NCI-H1930 (cell line): ENCODE measurements at places on chromosomes 5 and 9.
A peak's percentile ranks its signal among the peaks of the same experiment; 100 is the strongest.

DNA sequence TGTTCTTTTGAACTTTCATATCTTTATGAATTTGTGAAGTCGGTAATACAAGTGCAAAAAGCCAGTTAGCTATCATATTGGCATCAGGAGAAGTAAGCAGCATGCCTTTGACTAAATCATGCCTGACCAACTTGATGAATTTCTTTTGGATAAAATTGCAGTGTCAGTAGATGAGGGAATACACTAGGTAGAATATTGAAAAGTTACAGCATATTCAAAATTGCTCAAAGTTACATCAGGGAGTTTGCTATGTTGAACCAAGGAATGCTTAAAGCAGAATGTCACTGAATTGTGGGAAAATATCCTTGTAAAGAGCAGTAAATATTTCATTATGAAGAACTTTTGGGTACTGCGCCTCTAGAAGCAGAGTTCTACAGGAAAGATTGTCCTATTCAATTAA is 87.1 kb upstream of the TLX3 start:
- no peak for DNase-seq

DNA sequence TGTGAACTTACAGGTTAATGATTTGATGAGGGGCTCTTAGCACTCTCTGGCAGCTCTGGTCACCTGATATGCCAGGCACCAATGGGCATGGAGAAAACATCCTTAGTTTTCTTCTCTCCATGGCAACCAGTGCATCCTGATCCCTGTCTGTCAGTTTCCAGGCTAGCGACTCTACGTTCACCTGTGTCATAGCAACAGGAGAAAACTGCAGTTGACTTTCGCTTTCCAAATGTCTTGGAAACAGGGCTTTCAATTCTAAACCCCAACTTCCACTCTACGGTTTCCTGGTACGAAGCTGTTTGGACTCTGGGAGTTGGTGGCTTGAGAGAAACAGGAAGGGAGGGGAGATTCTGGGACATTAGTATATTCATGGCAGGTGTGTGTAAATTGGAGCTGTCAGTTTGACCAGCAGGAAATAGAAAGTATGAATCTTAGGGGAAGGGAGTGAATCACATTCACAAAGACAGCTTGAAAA is 74.4 kb downstream of the SLC28A3 start:
- DNase-seq: peak; percentile 12

DNA sequence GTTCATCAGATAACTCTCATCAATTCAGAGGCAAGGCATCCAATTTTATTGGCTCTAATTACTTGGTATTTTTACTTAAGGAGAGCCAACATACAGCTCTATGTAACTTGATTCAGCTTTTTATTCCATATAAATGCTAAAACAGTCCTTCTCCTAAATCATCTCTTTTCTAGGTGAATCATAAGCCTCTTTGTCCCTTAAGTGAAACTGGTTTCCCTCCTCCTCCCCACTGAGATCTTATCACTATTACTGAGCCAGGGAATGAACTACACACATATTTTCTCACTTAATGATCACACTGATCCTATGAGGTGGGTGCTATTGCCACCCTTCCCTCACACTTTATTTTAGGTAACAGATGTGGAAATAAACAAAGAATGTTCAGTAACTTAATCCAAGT is 1143.8 kb downstream of the MAT2B start:
- DNase-seq: no peak

DNA sequence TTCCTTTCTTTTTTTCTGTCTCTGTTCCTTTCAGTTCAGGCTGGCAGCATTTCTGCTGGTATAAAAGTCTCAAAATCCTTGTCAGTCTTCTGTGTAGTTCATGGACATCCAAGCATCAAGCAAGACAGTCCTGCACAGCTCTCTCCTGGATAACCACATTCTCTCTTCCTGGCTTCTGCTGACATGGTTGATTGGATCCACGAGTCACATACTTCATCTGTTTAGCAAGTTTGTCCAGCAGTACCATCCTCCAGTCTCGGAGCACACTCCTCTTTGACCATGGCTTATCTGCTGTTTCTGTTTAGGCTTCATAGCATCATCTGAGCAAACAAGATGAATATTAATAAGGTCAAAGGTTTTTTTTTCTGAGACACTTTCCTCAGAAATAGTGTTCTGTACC is 220.8 kb downstream of the KDM4C start:
- no peak for DNase-seq

DNA sequence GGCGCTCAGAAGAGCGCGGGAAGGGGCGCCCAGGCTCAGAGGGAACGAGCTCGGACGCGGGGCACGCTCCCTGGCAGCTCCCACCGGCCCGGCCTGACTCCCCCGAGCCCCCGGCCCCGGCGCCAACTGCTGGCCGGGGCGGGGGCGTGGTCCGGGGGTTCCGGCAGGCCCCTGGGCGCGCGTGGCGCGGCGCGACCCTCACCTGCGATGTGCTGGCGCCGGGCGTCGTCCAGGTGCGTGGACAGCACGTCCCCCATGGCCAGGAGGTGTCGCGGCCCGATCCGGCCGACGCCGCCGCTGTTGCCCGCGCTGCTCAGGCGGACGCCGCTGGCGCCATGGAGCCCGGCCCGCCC is 43.5 kb upstream of the STXBP1 start:
- no peak for DNase-seq

- DNase-seq: no peak
These were observed 1.1 kb downstream of the CTNND2 start for GRCh38 chr5:11903121-11903613.

GRCh38 chr5:142800776-142801494 is 30.8 kb downstream of the ARHGAP26 start:
- DNase-seq: no peak

DNA sequence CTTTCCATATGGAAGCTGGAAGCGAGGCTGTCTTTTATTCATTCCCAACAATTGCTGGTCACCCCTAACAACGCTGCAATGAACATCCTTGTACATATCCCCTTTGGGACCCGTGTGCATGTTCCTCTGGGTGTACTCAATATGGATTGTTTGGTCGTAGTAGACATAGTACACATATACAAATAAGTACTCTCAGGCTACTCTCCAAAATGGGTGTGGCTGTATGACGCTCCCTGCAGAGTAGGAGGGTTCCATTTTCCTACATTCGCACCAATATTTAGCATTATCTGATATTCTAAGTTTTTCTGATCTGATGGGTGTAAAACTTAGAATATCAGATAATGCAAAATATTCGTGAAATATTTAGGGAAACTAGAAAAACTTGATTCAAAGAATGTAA is 23.2 kb upstream of the NAA35 start:
- DNase-seq: no peak

GRCh38 chr5:14197056-14197455 is 53.9 kb downstream of the TRIO start:
- no peak for DNase-seq

GRCh38 chr5:159638954-159639559 is 277.2 kb upstream of the ADRA1B start:
- no peak for DNase-seq

DNA sequence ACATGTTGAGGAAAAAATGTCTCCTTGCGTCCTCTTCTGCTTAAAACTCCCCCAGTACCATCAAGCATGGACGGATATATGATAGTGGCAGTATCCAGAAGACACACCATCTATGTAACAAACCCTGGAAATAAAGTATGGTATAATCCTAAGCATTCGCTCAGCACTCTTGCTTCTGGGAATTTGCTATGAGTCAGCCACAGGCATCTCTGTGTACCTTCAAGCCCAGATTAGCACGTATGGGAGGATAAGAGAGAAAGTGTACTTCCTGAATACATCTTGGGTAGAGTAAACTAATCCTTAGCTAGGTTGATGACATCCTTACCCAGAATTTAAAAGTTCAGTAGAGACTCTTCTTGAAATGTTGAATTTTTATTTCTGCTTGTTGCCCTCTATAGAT is 71.2 kb downstream of the GHR start:
- no peak for DNase-seq

GRCh38 chr5:52894451-52894850 is 94.7 kb upstream of the ITGA2 start:
- no peak for DNase-seq

- DNase-seq: no peak
These were observed 101.3 kb upstream of the ADRA1B start for GRCh38 chr5:159814805-159815585.

- DNase-seq: no peak
These were observed 138.9 kb downstream of the NTRK2 start for GRCh38 chr9:84808416-84808815.

GRCh38 chr5:112419164-112419985 is at the start of gene EPB41L4A:
TSS of gene EPB41L4A (minus strand) at chr5:112419277. CDS start at chr5:112419039, 238 bp downstream.
- DNase-seq: no peak

- DNase-seq: no peak
These were observed 90.7 kb downstream of the CYFIP2 start for GRCh38 chr5:157356576-157356975.

DNA sequence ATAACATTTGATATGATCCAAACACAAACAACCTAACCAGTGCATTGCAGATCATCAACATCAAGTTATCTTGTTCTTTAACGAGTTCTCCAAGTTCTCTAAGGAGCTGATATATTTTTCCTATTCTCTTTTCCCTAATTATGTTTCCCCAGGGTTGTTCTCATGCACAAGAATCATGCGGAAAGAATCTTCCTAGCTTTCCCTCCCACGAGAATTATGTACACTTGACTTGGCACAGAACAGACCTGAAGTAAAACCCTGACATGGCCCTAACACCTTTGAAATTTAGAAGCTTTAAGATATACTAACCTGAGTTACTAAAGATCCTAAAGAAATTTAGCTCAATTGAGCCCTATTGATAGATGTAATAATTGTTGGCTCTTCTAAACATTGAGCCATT is 110.7 kb upstream of the FST start:
- DNase-seq: no peak

DNA sequence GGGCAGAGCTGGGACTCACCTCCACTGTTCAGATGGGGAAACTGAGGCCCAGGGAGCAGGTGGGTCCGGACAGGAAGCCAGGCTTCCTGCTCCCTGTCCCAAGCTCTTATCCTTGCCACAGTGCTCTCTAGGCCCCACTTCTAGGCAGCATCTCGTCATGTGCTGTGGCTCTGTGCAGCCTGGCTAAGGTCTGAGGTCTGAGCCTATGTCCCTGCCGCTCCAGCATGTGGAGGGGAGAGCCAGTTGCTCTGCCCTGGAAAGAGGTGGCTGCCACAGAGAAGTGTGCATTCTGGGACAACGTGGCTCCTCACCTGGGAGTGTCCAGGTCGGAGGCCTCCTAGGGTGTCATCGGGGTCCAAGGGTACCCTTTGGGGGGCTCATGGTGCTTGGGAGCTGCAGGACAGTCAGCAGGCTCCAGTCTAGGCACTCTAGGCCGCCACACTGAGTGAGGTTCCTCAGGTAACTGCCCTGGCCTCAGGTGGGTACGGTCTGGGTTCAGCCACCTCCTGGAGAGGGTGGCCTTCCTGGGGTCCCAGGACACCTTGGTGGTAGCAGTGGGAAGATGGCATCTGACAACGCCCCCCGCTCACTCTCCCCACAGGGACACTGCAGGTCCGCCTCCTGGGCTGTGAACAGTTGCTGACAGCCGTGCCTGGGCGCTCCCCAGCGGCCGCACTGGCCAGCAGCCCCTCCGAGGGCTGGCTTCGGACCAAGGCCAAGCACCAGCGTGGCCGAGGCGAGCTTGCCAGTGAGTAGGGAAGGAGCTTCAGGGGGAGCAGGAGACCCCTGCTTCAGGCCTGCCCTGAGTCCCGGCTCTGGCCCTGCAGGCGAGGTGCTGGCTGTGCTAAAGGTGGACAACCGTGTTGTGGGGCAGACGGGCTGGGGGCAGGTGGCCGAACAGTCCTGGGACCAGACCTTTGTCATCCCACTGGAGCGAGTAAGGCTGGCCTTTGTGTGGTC is 10.4 kb downstream of the PKN3 start:
- no peak for DNase-seq

DNA sequence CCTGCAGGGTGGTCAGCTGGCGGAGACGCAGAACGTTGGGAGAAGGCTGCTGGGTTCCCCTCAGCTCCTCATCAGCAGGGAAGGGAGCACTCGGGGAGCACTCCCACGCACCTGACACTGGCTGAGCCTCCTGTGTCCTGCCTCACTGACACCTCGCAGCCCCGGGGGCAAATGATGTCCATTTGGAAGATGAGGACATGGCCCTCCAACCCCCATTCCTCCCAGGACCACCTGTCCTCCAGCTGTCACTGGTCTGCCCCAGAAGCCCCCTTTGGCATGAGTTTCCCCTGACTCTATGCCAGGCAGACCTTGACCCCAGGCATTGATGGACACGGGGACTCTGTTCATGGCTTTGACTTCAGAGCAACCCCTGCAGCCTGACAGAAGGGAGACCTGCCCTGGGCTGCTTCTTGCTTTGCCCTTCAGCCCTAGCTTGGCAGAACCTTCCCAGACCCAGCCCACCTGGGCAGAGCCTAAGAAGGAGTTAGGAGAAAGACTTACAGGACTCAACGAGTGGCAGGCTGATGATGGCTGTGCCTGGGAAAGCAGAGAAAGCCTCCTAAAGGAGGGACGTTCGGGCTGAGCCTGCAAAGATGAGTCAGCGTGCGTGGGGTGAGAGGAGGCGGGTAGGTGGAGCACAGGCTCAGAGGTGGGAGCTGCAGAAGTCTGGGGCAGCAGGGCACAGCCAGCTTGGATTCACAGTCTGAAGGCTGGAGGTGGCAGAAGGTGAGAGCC is 90.6 kb downstream of the LMX1B start:
- DNase-seq: no peak
